Naive thymus-derived CD4-positive, alpha-beta T cell (primary cell): ENCODE measurements at places on chromosomes 1 and 21. TPM values are rescaled to one million over a fixed set of nuclear protein-coding genes. Genes with fewer than 3 reads are reported as not detected.

DNA sequence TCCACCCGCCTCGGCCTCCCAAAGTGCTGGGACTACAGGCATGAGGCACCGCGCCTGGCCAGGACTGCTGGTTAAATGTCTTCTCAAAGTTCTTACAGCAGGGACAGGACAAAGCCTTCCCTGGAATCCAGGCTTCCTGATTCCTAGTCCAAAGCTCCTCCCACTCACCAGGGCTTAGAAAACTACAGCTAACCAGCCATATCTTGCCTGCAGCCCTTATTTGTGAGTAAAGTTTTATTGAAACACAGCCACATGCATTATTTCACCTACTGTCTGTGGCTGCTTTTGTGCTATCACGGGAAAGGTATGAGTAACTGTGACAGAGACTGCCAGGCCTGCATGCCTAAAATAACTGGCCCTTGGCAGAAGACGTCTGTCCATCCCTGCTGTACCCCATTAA is 24.4 kb downstream of the TMCO4 start:
- no peak for DNase-seq

MATN1 gene
- 2.2 TPM for total RNA-seq

VAV3 gene
- 2.7 and 2.8 TPM in 2 replicates for total RNA-seq

MYOG gene
- not detected for total RNA-seq

- no peak for DNase-seq
These were observed 26.8 kb downstream of the UMODL1 start for GRCh38 chr21:42097860-42098454.

GART gene
- total RNA-seq, result 42.1 TPM

- DNase-seq, result peak; percentile 64
These were observed 4.8 kb downstream of the RUNX3 start for GRCh38 chr1:24925082-24925779.

MNDA gene
- 0.70 TPM for total RNA-seq

DNA sequence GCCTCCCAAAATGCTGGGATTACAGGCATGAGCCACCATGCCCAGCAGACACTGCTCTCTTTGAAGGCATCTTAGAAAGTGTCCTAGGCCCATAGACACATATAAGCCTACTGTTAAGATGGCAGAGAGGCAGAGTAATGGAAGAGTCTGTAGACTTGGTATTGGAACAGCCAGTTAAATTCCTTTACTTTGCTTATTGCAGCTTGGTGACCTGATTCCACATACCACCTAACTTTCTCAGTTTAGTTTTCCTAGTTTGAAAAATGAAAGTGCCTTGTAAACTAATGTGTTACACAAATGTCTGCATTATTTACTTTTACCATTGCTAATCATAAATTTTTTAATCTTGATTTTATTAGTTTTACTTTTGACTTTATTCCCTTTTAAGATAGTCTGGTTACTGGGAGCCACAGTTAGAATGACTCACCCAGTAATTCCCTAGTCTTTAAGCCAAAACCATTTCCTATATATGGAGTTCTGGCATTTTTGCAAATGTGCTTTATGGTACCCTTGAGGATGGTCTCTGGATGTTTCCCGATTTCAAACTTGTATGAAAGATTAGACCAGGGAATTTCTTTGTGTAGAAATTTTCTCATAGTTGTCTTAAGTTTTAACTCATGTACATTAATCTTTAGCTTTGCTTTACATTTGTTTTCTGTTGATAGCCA is 6.4 kb downstream of the SMAP2 start:
- no peak for DNase-seq

DNA sequence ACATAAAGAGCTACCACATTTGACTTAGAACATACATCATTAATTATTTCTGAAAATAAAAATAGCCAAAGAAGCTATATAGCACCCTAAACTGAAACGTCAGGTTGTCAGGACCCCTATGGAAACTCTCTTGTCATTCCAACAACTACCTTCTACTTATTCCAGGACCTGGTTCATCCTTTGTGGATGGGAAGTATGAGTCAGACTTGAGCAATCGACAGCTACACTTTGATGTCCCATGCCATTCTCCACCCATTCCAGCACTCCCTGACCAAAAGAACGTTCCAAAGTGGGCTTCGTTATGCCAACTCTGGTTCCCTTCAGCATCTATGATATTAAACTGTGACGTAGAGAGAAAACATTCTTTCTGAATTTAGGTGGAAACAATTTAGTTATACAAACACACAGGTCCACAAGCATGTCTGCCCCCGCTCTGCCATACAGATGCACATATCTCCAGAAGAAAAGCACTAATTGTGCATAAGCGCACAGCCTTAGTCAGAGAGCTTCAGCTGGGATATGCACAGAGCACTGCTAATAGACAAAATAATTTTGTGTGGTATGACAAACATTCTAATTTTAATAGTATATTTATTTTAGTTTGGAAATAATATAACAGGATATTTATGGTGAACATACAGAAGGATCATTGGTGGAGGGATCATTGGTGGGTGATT is 723.1 kb upstream of the B3GALT2 start:
- no peak for DNase-seq

GRCh38 chr1:47507881-47508701 is 70.2 kb downstream of the FOXD2 start:
- DNase-seq, result peak; percentile 9

DNA sequence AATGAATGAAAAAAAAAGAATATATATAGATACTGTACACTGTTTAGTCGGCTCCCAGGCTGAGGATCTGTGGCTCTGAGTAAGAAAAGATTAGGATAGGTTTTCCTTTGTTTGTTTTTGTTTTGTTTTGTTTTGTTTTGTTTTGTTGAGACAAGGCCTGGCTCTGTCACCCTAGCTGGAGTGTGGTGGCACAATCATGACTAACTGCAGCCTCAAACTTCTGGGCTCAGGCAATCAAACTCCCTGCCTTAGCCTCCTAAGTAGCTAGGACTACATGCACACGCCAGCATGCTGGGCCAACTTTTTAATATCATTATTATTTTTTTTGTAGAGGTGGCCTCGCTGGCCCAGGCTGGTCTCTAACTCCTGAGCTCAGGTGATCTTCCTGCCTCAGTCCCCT is 87.9 kb upstream of the PTBP2 start:
- DNase-seq, result no peak

TMPRSS15 gene
- total RNA-seq, result not detected

DNA sequence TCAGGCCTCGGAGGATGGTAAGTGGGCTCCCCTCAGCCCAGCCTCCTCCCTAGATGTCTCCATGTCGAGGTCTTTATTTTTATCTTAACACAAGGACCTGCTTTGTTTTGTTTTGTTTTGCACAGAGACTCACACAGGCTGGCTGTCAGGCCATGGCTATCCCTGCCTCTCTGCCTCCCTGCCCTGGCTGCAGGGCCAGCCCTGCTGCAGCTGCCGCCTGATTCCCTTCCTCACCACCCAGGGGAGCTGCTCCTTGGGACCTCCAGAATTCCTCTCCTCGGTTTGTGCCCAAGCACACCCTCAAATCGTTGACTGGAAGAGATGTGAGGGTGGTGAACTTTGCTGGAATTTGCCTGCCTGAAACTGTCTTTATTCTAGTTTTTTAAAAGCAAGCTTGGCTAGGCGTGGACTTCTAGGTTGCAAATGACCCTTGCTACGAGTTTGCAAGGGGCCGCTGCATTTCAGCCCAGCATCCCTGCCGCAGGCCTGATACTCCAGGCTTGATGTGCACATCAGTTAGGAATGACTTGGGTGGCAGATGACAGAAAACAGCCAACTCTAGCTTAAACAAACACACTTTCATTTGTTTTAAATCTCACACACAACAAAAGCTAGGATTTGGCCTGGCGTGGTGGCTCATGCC is 37.1 kb downstream of the WNT9A start:
- DNase-seq, result no peak

DNA sequence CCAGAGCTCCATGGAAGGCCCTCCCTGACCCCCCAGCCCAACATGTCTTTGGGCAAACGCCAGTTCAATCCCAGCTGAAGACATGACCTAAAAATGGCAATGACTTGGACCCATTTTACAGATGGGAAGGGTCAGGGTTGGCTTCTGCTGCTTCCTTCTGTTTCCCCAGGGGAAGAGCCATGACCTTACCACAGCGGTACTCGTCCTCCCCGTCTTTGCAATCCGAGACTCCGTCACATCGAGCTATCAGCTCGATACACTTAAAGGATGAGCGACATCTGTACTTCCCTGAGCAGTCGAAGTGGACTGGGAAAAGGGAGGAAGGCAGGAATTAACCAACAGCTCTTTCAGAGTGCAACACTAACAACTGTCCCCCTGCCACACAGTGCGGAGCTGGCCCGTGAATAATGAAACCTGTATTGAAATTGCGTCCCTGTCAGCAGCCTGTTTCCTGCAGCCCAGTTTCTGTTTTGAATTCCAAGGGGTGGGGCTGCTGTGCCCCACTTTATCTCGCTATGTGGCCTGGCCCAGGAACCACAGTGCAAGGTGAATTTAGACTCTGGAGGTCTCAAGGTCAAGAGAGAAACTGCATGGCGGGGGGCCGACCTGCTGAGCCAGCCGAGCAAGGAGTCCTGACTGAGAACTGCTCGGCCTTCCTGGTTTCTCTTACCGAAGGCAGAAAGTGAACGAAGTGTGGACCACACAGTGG is 7.0 kb downstream of the TMPRSS3 start:
- DNase-seq, result no peak

- no peak for DNase-seq
These were observed 1.3 kb upstream of the PARK7 start for GRCh38 chr1:7960165-7960564.

TSTD1 gene
- 49.8 TPM for total RNA-seq

DNA sequence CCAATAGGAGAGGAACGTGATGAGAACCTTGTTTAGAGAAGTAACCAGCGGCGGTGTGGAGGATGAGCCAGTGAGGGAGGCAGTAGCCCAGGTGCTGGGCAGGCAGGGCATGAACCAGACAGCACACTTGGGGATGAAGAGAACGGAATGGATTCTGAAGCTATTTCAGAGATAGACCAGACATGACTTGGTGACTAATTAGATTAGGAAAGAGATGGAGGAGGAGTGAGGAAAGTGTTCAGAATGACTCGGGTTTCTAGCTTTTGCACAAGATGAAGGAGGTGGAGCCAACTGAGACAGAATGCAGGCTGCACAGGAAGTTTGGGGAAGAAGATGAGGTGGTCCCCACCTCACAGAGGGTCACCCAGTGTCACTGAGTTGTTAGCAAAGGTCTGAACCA is 5.1 kb downstream of the PEF1 start:
- no peak for DNase-seq

- no peak for DNase-seq
These were observed 13.5 kb upstream of the ETV3L start for GRCh38 chr1:157113106-157113505.

DNA sequence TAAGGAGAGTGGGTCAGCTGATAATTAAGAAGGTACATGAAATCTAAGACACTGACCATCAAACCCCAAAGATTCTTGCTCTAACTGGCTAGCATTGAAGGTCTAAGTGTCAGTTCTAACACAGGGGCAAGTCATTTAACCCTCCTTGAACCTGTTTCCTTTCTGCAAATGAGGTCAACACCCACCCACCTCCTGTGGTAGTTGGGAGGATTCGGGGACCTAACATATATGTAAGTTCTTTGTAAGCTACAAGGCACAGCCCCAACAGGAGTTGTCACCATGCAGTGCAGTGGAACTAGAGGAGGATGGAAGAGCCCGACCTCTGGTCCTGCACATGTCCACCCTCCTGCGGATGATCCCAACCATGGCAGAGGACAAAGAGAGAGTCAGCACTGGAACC is 2.4 kb downstream of the NUDT17 start:
- no peak for DNase-seq

DNA sequence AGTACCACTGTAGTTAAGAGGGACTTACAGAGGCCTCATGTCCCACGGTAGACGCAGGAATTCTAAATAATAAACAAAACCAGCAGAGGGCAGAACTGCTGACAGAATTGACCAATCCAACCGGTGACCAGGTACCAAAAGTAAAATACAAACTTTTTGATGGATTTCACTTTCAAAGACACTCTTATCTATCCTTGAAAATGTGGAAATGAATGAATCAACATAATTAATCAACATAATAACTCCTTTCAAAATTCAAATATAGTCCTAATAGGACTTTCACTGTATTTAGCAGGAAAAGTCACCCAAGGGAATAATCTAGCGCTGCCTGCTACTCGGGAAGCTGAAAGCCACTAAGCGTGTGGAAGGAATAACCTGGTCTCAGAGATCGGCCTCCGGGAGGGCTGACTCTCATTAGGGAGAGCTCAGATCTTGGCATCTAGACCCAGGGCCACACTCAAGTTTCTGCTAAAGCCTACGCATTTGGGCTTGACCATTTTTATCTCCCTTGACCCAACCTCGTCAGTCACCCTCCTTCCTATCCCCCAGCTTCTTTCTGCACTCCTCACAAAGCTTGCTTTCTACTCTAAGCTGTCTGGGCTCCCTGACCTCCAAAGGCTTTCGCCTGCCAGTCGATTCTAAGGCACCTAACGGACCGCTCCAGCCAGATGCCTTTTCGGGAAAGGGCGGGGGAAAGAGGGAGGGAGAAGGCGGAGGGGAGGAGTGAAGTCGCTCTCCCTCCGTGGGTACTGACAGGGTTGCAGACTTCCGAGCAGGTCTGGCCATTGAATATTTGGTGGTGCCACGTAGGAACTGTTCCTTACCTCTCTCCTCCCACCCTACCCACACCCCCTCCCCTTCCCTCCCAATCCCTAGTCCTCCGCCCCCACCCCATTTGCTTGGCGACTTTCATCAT is 1.6 kb downstream of the COL11A1 start:
- DNase-seq, result no peak

DNA sequence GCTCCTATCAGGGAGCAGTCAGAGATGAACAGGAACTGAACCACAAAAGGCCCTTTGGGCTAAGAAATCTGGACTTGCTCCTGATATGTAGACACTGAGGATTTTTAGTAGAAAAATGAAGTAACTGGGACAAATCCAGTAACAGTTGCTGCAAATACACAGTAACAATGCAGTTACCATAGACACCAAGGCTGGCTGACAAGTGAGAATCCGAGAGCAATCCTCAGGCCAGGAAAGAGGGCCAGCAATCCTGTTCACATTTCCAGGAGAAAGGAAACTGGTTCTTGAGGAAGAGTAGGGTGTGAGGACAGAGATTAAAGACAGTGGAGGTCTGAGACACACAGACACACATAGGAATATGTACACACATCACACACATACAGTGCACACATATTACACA is 9.3 kb upstream of the LORICRIN start:
- DNase-seq, result no peak

CD5L gene
- total RNA-seq, result not detected in 2 replicates

DNA sequence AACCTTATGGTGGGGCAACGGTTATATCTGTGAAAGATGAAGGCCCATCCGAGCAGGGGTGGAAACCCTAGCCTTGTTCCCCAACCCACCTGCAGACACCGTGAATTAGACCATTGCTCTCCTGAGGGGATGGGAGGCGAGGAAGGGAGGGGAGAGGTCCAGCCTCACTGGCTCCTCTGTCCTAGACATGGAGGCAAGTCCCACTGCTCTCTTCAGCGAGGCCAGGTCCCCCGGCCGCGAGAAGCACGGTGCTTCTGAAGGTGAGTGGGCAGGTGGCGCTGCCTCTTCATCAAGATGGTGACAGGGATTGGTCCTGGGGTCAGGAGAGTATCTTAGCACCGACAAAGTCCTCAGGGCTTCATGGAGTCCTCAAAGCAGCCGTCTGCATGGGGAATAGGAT is 59.3 kb downstream of the VWA5B1 start:
- no peak for DNase-seq
